ENCODE measurements at places on chromosomes 1 and 21. TPM values are rescaled to one million over a fixed set of nuclear protein-coding genes. Genes with fewer than 3 reads are reported as not detected.

Gene RGS1
- total RNA-seq = not detected

Gene SPRR2E
- not detected for total RNA-seq

Gene OR14K1
- total RNA-seq = not detected

Gene ALG6
- total RNA-seq = 4.8 TPM

Gene C4BPB
- 1.5 TPM for total RNA-seq

Gene CD1B
- not detected for total RNA-seq

Gene SPRR2G
- total RNA-seq = not detected

Gene SLC35E2B
- 11.2 TPM for total RNA-seq

Gene RCC2
- 49.4 TPM for total RNA-seq

Gene KCNE1
- not detected for total RNA-seq

Gene KIAA1614
- total RNA-seq = 1.4 TPM

Gene LRRC38
- total RNA-seq = 0.11 TPM

Gene FCRL6
- not detected for total RNA-seq

Gene CTSS
- 16.1 TPM for total RNA-seq

Gene MSH4
- total RNA-seq = 0.02 TPM

Gene CD34
- 0.02 TPM for total RNA-seq

Gene AADACL3
- total RNA-seq = not detected

Gene IFI44L
- total RNA-seq = 0.28 TPM

Gene TNFRSF1B
- 0.58 TPM for total RNA-seq

Gene PLA2G4A
- total RNA-seq = 7.6 TPM

Gene PYGO2
- 21.9 TPM for total RNA-seq

Gene AK5
- total RNA-seq = 6.4 TPM

Gene BGLAP
- total RNA-seq = 0.32 TPM

Gene PTPN14
- total RNA-seq = 12.1 TPM

Gene LENEP
- not detected for total RNA-seq

Gene SLC26A9
- 0.08 TPM for total RNA-seq

Gene LAX1
- total RNA-seq = not detected

Gene SLAMF1
- not detected for total RNA-seq

Gene GNAT2
- not detected for total RNA-seq

Gene S100A12
- not detected for total RNA-seq

Gene SLC30A10
- 0.03 TPM for total RNA-seq

Gene NTNG1
- total RNA-seq = not detected

Gene GPR3
- total RNA-seq = 1.6 TPM

Gene TENT5C
- total RNA-seq = 0.10 TPM

Gene PGLYRP3
- not detected for total RNA-seq

Gene ANGPTL3
- total RNA-seq = not detected

Gene BRINP3
- total RNA-seq = not detected

Gene SPRR5
- not detected for total RNA-seq

Gene TNFRSF4
- 0.13 TPM for total RNA-seq

Gene ZNF124
- 5.9 TPM for total RNA-seq

Gene AVPR1B
- total RNA-seq = not detected

Gene OR2M3
- not detected for total RNA-seq

Gene FAM72B
- 6.8 TPM for total RNA-seq

Gene SPATA1
- total RNA-seq = not detected

Gene CYP4X1
- not detected for total RNA-seq

Gene AQP10
- total RNA-seq = not detected

Gene SLC2A5
- total RNA-seq = 0.77 TPM

Measured in A549 treated with AZD2906 at 1 μM for 4 hours (cell line).